ENCODE measurements at places on chromosomes 16 and 17.

DNA sequence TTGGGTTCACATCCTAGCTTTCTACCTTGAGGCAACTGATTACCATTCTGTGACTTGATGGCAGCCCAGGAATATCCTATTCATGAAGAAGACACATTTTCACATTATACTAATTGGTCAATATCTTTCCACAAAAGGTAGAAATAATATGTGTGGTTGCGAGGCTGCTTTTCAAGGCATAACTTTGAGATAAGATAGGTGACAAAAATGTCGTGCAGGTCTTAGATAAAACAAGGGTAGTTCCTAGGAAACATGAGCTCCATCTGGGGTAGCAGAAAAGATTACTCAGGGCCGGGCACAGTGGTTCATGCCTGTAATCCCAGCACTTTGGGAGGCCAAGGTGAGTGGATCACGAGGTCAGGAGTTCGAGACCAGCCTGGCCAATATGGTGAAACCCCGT lies 22.3 kb upstream of the TEKT3 start:
- no peak for DNase-seq

- DNase-seq: peak; percentile 42
These were observed 2.1 kb downstream of the XYLT1 start for GRCh38 chr16:17468611-17469010.

- DNase-seq: peak; percentile 75
These were observed 34.8 kb downstream of the CBFA2T3 start for GRCh38 chr16:88941913-88942909.

- no peak for DNase-seq
These were observed 2.0 kb upstream of the VAMP2 start for GRCh38 chr17:8164815-8165131.

DNA sequence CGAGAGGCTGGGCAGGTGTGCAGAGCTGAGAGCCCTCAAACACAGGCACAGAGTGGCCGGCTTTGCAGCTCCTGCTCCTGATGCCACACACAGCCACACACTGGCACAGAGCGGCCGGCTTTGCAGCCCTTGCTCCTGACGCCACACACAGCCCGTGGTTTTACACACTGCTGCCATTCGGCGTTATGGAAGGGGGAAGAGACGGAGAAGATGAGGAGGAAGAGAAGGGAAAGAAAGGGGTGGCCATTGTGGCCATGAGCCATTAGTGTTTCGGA lies 26.8 kb downstream of the WSCD1 start:
- DNase-seq: no peak
